SIG-M5 (cell line): ENCODE measurements at places on chromosomes 12 and 14.

DNA sequence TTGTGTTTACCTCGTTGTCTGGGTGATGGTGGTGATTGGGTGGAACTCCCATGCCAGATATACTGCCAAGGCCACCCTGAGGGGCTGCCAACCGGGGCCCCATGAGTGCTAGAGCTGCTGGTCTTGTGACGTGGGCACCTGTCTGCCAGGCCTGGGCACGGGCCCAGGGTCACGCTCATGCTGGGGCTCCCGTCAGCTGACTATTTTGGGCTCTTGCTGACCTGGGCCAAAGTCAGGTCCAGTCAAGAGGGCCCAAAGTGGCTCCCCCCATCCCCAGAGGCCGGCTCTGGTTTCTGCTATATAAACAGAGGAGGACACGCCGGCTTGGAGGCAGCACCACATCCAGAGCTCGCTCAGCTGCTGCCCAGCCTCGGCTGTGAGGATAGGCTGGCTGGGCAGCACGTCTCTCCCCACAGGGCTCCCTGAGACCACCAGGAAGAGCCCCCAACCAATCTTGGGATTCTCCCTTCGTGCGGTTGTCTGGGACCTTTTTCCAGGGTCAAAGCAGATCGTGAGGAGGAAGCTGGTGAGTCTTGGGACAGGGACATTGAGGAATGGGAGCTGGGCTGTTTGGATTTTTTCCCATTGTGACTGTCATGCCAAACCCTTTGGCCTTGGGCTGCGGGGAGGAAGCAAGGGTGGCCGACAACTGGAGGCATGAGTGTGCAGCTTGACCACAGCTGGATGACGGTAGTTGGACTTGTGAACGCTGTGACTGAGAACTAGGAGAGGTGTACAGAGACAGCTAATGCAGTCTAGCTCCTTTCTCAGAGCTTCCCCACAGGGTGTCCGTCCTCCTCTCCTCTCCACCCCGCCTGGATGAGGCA is 7.6 kb upstream of the NR4A1 start:
- no peak for DNase-seq

DNA sequence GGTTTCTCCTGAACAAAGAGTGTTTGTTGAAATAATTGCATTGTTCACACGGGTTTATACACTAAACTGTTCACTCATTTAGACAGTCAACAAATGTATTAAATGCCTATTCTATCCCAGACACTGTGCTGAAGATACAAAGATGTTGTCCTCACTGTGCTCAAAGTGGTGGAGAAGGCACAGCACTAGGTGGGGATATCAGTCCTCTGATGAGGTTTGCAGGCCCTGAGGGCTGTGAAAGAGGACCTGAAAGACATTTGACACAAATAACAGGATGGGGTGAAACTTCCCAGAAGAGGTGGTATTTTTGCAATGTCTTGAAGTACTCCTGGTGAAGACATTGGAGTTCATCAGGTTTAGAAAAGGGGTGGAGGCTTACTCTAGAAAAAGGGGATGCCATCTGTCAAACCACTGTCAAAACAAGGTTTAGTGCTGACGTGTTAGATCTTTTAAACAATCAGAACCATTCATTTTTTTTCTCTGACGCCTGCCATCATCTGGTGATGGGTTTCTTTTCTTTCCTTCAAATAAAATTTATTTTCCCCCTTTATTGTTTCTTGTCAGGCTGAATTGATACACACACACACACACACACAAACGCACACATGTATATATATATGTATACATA is 69.5 kb downstream of the ACSS3 start:
- no peak for DNase-seq

DNA sequence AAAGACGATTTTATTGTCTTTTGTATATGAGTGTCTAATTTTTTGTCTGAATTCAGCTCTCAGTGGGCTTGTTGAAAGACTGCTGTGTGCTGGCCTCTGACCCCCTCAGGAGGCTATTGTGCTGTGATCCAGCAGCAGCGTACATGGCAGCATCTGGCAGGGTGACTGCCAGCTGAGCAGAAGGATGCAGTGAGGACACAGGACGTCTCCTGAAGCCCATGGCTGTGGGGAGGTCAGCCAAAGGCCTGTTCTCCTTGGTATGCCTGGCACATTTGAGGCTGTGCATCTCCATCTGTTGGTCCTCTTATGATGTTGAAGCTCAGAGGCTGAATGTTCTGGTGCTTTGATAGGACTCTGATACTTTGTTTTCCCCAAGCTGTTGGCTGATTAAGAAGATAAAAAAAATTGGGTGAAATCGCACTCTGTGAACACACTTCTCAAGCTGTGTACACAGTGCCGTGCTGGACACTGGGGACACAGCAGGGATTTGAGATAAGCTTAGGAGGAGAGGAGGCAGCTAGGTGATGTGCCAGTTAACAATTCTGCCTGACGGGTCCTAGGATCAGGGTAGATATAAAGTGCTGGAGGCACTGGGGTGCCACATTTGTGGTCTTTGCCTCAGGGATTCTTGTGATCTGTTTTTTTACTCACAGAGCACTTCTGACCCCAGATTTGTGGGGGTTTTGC is 37.5 kb downstream of the EID3 start:
- no peak for DNase-seq

DNA sequence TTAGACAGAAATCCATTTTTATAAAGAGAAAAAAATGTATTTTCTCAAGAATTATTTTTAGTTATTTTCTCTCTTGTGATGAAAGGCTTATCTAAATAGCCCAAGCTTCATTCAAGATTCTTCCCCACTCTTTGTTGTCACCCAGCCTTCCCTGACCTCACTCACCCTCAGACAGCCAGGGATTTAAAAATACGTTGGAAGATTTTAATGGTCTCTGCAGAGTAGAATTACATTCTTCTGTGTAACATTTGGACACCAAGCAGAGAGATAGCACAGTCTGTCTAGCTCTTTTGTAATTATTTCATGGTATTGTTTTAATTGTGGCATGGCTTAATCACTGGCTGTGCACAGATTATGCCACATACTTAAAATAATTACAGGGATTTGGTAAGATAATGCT is 130.3 kb downstream of the IGF1 start:
- no peak for DNase-seq

DNA sequence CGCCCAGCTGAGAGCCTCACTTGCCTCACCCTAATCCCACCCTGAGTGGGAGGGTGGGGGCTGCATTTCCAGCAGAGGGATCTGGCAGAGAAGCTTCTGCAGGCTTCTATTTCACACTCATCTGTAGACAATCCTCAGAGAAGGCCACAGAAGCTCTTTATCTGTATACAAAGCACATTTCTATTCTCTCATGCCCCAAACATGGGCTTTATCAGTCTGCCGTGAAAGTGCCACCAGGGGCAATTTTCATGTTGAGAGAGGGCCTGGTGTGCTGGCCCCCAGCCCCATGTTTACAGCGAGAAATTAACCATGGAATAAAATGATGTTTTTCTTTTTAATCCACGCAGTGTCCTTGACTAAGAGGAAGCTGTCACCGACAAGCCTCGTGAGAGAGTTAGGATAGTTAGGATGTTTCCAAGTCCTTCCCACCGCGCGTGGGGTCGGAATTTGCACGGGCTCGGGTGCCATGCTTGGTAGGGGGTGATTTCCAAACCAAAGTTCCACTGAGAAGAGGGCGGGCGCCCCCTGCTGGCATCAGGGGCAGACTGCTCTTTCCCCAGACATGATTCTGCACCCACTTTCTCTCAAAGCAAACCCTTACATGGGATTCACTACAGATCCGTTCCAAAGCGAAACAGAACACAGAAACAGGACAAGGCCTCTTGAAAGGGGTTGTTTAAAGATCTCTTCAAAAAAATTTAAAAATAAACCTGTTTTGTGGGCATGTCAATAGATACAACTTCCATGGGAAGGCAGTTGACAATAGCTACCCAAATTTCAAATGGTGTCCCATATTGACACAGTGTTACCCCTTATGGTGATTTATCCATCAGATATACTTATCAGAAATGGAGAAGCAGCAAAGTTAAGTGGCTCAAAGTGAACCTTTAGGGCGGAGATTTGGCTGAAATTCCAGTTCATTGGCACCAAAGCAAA is 19.4 kb downstream of the BDKRB1 start:
- no peak for DNase-seq

GRCh38 chr12:40921563-40922163 is 229.4 kb downstream of the CNTN1 start:
- no peak for DNase-seq

DNA sequence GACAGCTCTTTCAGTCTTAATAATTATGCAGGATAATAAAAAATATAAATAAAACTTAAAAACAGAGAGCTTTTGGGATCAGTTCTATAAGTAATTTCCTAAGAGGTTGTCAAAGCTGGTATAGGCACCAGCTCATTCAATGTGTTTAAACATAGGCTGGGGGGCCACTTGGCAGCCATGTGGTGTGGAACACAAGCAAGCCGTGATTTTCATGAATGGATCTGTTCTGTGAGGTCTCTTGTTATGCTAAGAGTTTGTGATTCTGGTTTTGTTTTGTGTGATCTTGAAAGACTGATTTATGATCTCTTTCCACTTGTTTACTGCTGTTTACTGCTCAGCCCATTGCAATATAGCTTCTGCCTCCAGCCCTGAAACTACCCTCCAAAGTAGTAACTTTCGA is 240.9 kb downstream of the FBXL14 start:
- DNase-seq, result no peak

GRCh38 chr12:11107719-11108118 is 15.6 kb upstream of the TAS2R43 start:
- DNase-seq, result no peak

DNA sequence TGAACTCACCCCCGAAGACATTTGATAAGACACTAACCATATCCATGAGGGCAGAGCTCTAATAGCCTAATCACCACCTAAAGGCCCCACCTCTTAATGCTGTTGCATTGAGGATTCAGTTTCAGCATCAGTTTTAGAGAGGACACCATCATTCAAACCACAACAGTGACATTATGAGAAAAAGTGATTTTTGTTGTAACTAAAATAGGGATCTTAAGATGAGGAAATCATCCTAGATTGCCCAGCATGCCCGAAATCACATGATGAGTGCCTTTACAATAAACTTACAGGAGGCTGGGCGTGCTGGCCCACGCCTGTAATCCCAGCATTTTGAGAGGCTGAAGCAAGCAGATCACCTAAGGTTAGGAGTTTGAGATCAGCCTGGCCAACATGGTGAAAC is 9.7 kb upstream of the GLT1D1 start:
- DNase-seq, result no peak

- DNase-seq, result no peak
Measured at GRCh38 chr14:96056509-96057422, 17.6 kb downstream of the C14orf132 start.

GRCh38 chr12:48977290-48978281 is 536 bp upstream of the WNT1 start:
- DNase-seq, result no peak

DNA sequence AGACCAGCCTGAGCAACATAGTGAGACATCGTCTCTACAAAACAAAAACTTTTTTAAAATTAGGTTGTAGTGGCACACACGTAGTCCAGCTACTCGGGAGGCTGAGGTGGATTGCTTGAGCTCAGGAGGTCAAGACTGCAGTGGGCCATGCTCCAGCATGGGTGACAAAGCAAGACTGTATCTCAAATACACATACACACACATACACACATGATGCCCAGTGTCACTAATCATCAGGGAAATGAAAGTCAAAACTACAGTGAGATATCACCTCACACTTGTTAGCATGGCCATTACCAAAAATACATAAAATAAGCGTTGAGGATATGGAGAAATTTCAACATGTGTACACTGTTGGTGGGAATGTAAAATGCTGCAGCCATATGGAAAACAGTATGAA is 33.2 kb upstream of the KICS2 start:
- no peak for DNase-seq
